ENCODE measurements at places on chromosomes 6 and 20.

DNA sequence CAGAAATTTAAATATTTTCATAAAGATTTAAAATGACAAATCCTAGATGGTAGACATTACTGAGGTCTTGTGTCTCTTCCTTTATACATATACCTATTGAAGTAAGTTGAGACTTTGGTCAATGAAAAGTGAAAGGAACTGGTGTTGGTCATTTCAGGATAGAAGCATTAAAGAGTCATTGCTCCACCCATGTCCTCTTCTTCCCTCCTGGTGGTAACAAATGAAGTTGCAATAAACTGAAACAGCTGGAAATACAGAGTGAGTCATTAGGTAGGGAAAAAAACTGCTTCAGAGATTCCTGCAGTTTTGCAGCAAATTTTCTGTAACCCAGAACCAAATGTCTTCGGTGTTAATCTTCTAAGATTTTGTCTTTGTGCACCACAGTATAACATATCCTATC lies 448.0 kb downstream of the EYS start:
- DNase-seq: no peak

DNA sequence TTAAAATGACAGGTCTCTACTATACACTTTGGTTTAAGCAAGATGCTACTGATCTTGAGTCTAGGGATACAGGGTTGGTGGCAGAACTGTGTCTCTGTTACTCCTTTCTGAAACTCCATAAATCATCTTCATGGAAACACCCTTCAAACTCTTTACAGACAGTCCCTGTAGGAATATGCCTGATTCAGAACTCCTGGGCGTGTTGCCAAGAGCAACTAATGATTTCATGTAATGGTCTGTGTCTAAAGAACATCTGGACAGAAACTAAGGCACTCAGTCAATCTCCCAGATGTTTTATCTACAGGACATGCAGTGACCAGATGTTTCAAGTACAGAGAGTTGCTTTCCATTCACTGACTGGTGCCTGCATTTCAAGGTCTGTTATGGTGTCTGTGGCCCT lies 464.4 kb upstream of the CHD6 start:
- DNase-seq: no peak

DNA sequence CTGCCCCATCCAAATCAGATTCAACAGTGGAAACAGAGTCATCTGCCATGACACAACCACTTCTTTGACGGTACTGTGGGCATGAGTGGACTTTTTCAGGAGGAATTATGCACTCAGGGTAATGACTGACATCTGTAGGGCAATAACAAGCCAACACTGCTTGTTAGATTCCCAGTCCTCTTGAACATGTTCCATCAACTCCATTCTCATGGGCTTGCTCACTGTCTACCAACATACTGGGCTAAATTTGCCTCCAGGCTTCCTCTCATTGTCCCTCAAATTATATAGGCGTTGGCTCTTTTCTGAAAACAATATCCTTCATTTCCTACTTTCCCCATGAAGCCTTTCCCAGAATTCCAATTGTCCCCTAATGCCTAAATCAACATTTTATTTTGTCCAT lies 43.1 kb downstream of the ANKEF1 start:
- no peak for DNase-seq

DNA sequence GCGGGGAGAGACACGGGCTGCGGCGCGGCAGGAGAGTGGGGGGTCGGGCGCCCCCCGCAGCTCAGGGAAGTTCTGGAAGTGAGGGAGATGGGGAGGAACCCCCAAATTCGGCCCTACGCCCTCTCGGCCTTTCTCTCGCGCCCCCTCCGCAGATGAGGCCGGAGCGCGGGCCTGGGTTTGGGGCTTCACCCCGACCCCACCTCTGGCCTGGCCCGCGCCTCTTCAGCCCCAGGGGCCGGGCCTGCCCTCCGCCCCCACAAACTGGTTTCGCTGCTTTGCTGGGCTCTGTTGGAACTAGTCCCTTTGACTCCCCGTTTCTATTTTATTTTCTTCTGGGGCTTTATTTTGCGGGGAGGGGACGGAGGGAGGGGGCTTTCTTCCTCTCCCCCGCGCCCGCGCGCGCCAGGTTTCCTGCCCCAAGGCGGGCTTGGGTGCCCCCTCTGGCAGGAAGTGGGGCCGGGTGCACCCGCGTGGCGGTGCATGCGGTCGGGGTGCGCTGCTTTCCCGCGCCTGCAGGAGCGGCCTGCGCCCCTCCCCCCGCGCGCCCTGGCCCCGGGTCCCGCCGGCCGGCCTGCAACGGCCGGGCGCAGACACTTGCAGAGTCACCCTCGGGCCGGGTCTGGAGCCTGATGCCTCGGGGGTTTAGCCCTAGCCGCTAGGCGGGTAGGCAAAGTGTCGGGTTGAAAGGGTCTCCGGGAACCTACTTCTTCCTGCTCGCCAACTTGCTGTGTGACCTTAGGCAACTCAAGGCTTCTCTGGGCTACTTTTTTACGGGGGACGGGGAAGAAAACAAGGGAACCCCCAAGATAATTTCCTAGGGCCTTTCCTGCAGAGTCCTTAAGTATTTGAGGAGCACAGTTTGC lies 1.3 kb downstream of the HMGA1 start:
- no peak for DNase-seq

- DNase-seq: peak; percentile 6
These were observed 78.5 kb upstream of the TRDN start for GRCh38 chr6:123715006-123715863.

DNA sequence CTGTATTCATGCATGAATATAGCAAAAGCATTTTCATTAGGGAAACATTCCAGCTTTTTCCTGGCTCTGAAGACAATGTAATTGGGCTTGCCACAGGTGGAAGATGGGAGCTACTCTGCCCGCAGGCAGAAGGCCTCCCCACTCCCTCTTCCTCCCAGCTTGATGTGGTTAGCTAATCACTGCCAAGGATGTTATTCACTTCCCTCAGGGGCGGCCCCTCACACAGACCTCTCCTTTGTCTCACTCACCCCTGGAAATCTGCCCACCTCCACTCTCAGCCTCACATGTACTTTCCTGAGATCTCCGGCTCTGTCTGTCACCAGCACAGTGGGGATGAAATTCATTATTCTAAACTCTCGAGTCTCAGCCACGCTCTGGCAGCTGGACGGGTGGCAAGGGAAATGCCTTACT lies 100.7 kb downstream of the ANKRD60 start:
- no peak for DNase-seq

GRCh38 chr6:10084111-10084986 lies 330.5 kb downstream of the TFAP2A start:
- no peak for DNase-seq

- DNase-seq: no peak
These were observed 51.9 kb downstream of the STXBP5 start for GRCh38 chr6:147255948-147256674.

DNA sequence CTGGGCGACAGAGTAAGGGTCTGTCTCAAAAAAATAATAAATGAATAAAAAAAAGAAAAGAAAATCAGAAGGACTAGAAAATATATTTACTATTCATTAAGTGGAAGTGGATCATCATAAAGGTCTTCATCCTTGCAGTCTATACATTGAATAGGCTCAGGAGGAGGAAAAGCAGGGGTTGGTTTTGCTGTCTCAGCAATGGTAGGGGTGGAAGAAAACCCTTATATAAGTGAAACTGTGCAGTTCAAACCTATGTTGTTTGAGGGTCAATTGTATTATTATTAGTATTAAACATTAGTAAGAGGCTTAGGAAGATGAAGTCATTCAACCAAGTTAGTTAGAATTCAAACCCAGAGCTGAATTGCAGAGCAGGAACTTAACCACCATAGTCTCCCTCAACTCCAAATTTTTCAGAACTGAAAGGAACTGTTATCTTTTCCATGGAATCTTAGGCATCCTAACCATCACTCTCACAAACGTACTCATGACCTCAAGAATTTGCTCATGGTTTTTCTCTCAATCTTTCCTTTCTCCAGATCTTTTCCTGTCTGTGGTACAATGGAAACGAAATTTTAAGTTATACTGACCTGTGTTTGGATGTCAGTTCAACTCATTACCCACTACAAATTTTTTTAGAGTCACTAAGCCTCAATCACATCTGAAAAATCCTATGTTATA lies 7.7 kb upstream of the SMIM13 start:
- DNase-seq: no peak

GRCh38 chr6:57329933-57330332 lies 12.5 kb downstream of the PRIM2 start:
- DNase-seq: no peak

- DNase-seq: no peak
These were observed 113.8 kb upstream of the AFDN start for GRCh38 chr6:167712731-167713475.

GRCh38 chr20:52191916-52192718 lies 538 bp upstream of the ZFP64 start:
- peak; percentile 57 for DNase-seq

DNA sequence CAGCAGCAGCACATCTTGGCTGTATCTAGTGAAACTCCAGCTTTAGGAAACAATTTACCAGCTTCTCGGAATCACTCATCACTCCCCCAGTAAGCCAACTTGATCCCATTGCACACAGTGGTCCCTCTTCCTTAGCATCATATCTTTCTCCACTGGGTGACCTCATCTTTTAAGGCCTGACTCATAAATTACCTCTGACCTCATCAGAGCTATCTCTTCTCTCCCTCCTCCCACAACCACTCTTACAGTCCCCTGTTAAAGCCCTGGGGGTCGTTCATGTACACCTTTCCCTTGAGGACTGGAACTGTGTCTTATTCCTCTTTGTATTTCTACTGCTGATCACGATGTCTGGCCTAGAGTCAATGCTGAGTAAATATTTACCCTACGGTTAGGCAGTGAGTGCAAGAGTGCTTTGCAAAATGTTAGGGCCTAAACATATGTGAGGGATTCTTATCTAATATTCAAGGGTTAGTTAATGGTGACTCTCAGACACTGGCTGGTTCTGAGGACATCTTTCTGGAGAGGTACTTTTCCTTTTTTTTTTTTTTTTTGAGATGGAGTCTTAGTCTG lies 187.2 kb downstream of the LRFN2 start:
- no peak for DNase-seq

GRCh38 chr6:31528307-31528777 lies 420 bp upstream of the MCCD1 start:
- no peak for DNase-seq

GRCh38 chr6:44920952-44921491 lies 407.1 kb upstream of the RUNX2 start:
- no peak for DNase-seq

DNA sequence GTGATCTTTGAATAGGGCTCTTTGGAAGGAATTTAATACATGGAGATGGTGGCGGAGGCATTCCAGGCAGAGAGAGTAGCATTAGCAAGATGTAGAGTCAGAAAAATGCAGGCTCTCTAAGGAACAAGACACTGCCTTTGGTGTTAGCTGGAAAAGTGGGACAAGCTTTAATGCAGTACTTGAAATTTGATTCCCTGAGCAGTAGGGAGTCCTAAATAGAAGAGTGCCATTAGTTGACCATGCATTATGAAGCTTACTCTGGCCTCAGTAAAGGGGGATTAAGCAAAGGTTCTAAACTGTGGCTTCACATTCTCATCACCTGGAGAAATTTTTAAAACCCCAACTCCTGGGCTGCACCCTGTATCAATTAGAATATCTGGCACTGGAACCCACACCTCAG lies 494.8 kb upstream of the SOX4 start:
- DNase-seq: no peak

DNA sequence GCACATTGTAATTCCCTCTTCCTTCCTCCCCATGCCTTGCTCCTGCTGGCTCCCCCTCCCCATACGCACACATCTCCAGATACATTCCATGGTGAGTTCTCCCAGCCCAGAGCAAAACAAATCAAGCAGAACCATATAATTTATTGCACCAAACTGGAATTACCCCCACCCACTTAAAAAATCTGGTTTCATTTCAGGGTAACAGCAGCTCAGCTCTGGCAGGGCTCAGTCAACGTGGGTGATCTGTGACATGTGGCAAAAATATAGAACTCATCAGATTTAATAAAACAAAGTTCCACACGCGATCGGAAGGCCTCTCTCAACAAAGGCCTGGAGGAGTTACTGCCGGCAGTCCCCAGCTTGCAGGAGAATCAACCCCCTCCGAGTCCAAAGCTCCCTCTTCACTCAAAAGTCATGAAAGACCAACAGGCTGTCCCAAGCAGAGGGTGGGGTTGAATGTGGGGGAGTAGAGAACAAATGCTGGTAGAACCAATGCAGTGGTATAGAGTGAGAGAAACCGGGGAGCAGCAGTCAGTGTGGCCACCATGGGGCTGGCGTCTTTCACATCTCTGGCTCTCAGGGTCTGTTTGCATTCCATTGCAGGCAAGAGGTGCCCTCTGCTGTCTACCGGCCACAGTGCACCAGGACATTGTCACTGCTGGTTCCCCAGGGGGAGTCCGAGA lies 323.3 kb upstream of the NT5E start:
- DNase-seq: peak; percentile 42

DNA sequence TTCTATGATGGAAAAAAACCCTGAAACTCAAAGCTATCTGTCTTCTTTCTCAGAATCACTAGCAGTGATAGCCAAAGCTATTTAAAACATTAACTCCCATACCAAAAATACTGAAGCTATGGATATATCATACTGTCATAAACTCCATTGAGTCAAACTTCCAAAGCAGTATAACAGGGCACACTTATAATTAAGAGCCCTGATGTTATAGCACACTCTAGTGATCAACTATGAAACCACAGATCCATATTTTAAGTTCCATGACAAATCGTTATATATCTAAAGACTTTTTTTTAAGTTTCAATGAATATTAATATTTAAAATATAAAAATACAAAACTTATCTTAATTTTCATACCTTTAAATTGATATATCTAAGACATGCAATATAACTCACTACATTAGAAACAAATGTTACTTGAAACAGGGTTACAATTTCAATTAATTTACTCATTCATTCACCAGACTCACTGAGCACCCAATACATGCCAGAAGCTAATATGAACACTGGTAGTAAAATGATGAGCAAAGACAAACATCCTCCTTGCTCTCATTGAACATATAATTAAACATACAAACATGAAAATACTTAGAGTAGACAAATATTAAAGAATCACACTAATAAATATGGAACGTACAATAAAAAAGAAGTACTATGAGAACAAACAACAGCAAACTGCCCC lies 69.3 kb downstream of the IBTK start:
- DNase-seq: no peak

GRCh38 chr6:12410946-12411345 lies 120.8 kb downstream of the EDN1 start:
- DNase-seq: no peak

DNA sequence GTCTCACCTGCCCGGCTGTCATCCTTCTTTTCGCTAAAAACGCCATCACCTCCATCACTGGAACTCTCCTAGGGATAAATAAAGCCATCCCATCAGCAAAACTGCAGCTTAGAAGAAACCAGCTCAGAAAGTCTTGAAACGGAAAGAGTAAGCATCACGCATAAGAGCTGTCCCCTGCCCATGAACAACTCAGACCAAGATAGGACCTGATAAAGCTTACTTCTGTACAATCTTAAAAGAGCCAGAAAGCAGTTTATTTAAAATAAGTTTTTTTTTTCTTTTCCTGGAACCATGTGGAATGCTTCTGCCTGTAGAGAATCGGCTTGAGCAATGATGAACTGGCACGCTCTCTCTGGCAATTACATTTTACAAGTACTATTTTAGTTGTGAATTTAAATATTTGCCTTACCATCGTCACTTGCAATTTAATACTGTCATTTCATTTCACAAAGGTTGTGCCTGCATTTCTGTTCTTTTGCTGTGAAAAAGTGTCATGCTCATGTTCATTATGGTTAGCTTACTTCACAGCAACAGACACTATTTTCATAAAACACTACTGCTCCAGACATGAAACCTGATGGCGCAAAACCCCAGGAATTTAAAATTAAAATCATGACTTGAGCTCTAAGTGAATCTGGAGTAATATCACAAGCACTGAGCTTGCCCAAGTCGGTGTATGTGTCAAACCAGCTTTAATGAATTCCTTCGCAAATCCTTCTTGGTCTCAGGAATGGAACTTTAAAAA lies 59.6 kb upstream of the EMILIN3 start:
- no peak for DNase-seq

GRCh38 chr6:56329271-56330050 lies 82.1 kb upstream of the COL21A1 start:
- DNase-seq: no peak
